8988T (cell line): ENCODE measurements at places on chromosomes 6 and 20.

DNA sequence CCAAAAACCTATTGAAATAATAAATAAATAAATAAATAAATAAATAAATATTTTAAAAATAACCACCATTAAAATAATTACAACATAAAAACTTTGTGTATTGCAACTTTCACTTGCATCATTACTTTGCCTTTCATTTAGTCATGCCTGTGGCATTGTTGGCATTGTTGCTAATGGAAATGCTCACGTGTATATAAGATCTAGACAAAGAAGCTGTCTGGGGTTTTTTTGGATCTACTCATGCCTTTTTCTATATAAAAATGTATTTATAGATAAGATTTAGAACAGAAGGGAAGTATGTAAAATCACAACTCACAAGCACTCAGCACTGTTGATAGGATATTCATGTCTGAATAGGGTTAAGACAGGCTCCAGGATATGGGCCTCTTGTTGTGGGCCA is 27.9 kb downstream of the GFRA4 start:
- no peak for DNase-seq

GRCh38 chr6:56906752-56907151 is 48.2 kb upstream of the BEND6 start:
- no peak for DNase-seq

- DNase-seq, result no peak
Observed at GRCh38 chr20:26167499-26167898, 470.8 kb upstream of the ZNF337 start.

GRCh38 chr6:87293526-87293925 is 28.9 kb upstream of the SMIM8 start:
- DNase-seq, result no peak

GRCh38 chr6:105553171-105553570 is 150.3 kb upstream of the PREP start:
- no peak for DNase-seq
